Umbilical cord (tissue), 2 donors: ENCODE measurements at places on chromosomes 1 and 21.
A peak's percentile ranks its signal among the peaks of the same experiment; 100 is the strongest.

- no peak for DNase-seq
Observed at GRCh38 chr1:53715478-53715877, 23.5 kb downstream of the GLIS1 start.

- DNase-seq, result no peak
Observed at GRCh38 chr1:57146100-57146499, 180.3 kb upstream of the C8B start.

- DNase-seq, result peak; percentile 72
Observed at GRCh38 chr1:75097654-75098053, 36.5 kb upstream of the LHX8 start.

- no peak for DNase-seq
Observed at GRCh38 chr1:153598309-153599172, 14.4 kb downstream of the S100A16 start.

DNA sequence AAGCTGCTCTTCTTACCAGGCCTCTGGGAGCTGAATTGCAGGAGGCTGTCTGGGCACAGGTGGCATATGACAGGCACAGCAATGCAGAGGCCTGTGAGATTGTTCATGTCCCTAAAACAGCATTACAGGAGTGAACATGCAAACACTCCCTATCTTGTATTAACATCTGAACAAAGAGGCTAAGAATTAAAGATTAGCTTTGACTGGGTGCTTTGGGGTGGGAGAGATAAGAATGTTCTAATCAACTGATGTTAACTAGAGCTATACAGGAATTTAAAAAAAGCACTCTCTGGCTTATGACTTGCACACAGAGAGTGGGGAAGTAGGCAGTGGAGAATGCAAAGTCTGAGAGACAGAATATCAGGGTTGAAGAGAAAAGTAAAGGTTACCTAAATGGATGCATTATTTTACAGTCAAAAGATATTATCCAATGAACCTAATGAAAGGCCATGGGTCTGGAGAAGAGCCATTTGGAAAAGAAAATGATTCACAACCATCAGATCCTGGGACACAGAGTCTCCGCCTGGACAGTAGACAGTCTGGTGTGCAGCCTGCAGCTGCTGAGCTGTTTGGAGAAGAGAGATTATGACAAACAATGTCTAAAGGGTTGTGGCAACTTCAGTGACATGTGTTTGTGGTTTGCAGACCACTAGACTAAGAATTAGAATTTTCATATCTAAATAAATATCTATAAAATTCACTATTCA lies 20.2 kb downstream of the DPT start:
- no peak for DNase-seq

- DNase-seq, result no peak
Observed at GRCh38 chr1:111392042-111392441, 35.5 kb downstream of the OVGP1 start.
